ENCODE measurements at places on chromosomes 12 and 14. TPM values are rescaled to one million over a fixed set of nuclear protein-coding genes. Genes with fewer than 3 reads are reported as not detected.
A peak's percentile ranks its signal among the peaks of the same experiment; 100 is the strongest.

DNA sequence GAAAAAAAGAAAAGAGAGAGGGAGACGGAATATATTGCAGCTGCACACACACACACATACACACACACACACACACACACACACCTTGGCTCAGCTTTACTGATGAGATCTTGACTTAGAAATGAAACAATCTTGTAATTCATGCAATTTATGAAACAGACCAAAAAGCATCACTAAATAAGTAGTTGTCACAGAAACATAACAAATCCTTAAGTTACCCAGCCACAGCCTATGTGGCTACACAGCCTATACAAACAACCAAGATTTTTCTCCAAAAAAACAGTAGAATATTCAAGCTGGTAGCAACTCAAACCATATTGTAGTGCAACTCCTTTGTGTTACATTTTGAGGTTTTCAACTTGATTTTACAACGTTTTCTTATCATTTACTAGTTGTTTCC, 37.9 kb upstream of the GNG2 start:
- no peaks in the 10 kb centered on the region for H3K36me3 ChIP-seq
- no peak overlapping the region for H3K27ac ChIP-seq
- H3K4me3 ChIP-seq, result no peak overlapping the region
- no peaks in the 10 kb centered on the region for H3K4me1 ChIP-seq

DNA sequence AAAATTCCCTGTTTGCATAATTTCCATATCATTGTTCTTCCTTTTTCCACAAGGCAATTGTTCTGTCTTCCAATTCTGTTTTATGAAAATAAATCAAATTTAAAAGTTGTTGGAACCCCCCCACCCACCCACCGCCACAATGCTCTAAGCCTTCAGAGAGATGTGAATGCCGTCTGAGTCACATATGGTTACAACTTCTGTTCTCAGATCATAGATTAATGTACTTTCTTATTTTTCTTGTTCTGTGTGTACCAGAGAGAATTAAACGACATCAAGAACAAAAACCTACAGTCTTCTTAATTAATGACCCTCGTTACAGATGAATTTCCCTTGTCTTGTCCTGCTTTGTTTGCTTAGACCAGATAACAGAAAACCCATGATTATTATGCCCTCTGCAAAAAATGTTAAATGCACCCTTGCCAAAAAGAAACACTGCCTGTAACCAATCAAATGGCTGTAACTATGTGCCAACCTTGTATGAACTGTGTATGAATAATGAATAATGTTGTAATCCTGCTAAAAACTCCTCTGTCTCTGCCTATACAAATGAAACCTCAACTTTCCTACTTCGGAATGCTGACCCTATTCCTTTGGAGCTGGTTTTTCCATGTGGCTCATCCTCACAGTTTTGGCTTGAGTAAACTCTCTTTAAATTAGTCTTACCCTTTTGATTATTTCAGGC, 14.0 kb downstream of the OR6S1 start:
- peaks cover 35% of the 10 kb centered on the region for H3K27me3 ChIP-seq
- H3K36me3 ChIP-seq, result no peaks in the 10 kb centered on the region
- DNase-seq, result no peak
- peaks cover 8% of the 10 kb centered on the region for H3K4me1 ChIP-seq

DNA sequence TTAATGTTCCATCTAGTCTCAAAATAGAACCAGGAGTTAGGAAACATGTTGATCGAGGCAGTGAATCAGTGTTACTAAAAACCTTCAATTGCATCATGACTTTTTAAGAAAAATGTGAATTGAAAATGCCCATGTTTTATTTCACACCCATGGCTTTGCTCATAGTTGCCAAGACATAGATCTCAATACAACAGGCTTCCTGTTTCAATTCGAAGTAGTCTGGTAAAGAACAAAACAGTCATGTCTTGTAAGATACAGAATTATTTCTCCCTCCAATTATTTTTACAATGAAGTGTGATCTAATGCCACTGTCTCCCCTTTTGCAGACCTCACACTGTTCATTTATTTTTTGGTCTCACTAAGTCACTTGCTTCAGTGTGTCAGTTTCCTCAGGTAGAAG, 44.6 kb upstream of the FAR2 start:
- H3K36me3 ChIP-seq, result no peaks in the 10 kb centered on the region
- H3K27me3 ChIP-seq, result no peaks in the 10 kb centered on the region
- no peak overlapping the region for H3K27ac ChIP-seq
- no peak overlapping the region for H3K4me3 ChIP-seq
- no peak for DNase-seq

GAS2L3 gene
- total RNA-seq, result 2.3 TPM

GRCh38 chr12:107560899-107561285, 124.7 kb upstream of the PWP1 start:
- H3K27me3 ChIP-seq, result no peaks in the 10 kb centered on the region
- H3K4me1 ChIP-seq, result no peaks in the 10 kb centered on the region
- H3K4me3 ChIP-seq, result no peak overlapping the region
- peak overlapping the region; percentile 73 for H3K27ac ChIP-seq
- no peaks in the 10 kb centered on the region for H3K36me3 ChIP-seq

- H3K27me3 ChIP-seq, result no peaks in the 10 kb centered on the region
- H3K4me3 ChIP-seq, result no peak overlapping the region
- DNase-seq, result no peak
- H3K36me3 ChIP-seq, result no peaks in the 10 kb centered on the region
- H3K4me1 ChIP-seq, result no peaks in the 10 kb centered on the region
These were observed 25.2 kb downstream of the SINHCAF start for GRCh38 chr12:31300783-31301182.

DNA sequence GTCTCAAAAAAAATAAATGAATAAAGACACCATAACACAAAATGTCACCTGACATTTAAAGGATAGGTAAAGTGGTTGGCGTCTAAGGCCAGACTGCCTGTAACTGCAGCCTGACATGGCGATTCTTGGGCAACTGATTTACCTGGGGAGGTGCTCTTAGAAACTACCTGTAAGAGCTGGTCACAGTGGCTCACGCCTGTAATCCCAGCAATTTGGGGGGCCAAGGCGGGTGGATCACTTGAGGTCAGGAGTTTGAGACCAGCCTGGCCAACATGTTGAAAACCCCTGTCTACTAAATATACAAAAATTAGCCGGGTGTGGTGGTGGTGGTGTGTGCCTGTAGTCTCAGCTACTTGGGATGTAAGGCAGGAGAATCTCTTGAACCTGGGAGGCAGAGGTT, 8.4 kb downstream of the RPL6 start:
- no peak overlapping the region for H3K27ac ChIP-seq
- H3K4me3 ChIP-seq, result no peak overlapping the region
- no peaks in the 10 kb centered on the region for H3K27me3 ChIP-seq

DNA sequence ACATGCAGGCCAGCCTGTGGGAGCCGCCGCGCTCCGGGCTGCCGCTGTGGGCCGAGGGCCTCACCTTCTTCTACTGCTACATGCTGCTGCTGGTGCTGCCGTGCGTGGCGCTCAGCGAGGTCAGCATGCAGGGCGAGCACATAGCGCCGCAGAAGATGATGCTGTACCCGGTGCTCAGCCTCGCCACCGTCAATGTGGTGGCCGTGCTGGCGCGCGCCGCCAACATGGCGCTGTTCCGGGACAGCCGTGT, 2.9 kb downstream of the TMEM121 start:
- H3K4me3 ChIP-seq, result no peak overlapping the region
- peaks cover 3% of the 10 kb centered on the region for H3K27me3 ChIP-seq
- no peaks in the 10 kb centered on the region for H3K36me3 ChIP-seq
- no peak for DNase-seq
- peaks cover 24% of the 10 kb centered on the region for H3K4me1 ChIP-seq

DNA sequence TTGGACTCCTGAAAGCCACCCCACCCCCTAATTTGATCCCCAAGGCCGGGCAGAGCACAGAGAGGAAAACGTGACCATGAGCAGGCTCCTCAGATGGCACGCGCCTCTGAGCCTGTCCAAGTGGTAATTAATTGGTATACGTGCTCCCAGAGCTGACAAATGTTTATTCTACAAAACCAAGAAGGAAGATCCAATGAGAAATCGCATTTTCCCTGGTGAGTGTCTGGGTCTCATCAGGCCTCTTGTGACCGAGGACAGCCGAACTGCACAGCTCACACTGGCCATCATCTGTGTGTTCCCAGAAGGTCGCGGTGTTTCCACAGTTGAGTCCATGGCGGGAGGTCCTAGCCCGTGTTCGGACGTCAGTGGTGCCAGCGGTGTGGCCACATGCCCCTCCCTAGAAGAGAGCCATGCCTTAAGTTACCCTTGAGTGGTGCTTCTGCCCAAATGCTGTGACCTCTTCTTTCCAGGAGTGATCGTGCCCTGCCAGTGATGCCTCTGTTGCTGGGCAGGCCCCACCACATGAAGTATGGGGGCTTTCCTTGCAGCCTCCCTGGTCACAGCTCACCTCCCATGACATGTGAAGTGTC, 317.5 kb upstream of the RTL1 start:
- no peak overlapping the region for H3K4me3 ChIP-seq
- H3K27ac ChIP-seq, result no peak overlapping the region
- DNase-seq, result no peak
- H3K36me3 ChIP-seq, result no peaks in the 10 kb centered on the region

GRCh38 chr12:40831916-40832315, 139.7 kb downstream of the CNTN1 start:
- no peaks in the 10 kb centered on the region for H3K4me1 ChIP-seq
- no peak overlapping the region for H3K27ac ChIP-seq
- no peaks in the 10 kb centered on the region for H3K36me3 ChIP-seq
- no peaks in the 10 kb centered on the region for H3K27me3 ChIP-seq
- H3K4me3 ChIP-seq, result no peak overlapping the region

DNA sequence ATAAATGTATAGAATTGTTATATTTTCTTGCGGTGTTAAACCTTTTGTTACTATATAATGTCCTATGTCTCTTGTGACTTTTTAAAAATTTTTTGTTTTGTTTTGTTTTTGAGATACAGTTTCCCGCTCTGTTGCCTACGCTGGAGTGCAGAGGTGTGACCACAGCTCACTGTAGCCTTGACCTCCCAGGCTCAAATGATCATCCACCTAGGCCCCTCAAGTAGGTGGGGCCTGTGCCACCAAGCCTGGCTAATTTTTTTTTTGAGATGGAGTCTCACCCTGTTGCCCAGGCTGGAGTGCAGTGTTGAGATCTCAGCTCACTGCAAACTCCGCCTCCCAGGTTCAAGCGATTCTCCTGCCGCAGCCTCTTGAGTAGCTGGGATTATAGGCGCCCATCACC, 26.5 kb upstream of the RCOR1 start:
- DNase-seq, result no peak
- no peaks in the 10 kb centered on the region for H3K27me3 ChIP-seq
- no peak overlapping the region for H3K27ac ChIP-seq

GRCh38 chr12:40248034-40248433, 23.2 kb downstream of the LRRK2 start:
- H3K4me1 ChIP-seq, result no peaks in the 10 kb centered on the region
- H3K27ac ChIP-seq, result no peak overlapping the region
- no peaks in the 10 kb centered on the region for H3K27me3 ChIP-seq
- no peak overlapping the region for H3K4me3 ChIP-seq
- no peak for DNase-seq

GRCh38 chr12:64160021-64160710, 61.9 kb downstream of the KICS2 start:
- no peak overlapping the region for H3K4me3 ChIP-seq
- H3K4me1 ChIP-seq, result no peaks in the 10 kb centered on the region

NRIP2 gene
- total RNA-seq, result 1.2 TPM

DNA sequence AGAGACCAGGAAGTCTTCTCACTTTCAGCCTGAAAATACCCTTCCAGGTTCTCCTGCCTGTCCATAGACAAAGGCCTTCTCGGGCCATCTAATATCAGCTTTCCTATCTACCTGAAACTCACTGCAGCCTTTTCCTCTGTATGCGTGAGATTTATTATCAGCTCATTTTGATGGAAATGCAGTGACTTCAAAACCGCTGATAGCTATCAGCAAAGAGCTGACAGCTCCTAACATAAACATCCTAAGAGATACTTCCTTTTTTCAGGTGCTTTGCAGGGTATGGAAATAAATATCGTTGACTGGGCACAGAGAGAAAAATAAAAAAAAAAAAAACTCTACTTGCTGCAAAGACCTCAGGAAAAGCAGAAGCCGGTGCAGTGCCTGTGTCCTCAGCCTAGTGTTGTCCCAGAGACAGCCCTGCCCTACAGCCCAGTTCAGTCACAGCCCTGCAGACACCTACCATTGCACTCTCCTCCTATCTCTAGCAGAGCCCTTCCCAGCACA, 215.0 kb upstream of the EGLN3 start:
- H3K27ac ChIP-seq, result no peak overlapping the region
- no peaks in the 10 kb centered on the region for H3K4me1 ChIP-seq
- no peak overlapping the region for H3K4me3 ChIP-seq
- H3K27me3 ChIP-seq, result no peaks in the 10 kb centered on the region

- peak overlapping the region; percentile 18 for H3K27ac ChIP-seq
- no peak overlapping the region for H3K4me3 ChIP-seq
- no peak for DNase-seq
- no peaks in the 10 kb centered on the region for H3K27me3 ChIP-seq
These were observed 221.1 kb upstream of the RGS6 start for GRCh38 chr14:71711125-71711524.

DNA sequence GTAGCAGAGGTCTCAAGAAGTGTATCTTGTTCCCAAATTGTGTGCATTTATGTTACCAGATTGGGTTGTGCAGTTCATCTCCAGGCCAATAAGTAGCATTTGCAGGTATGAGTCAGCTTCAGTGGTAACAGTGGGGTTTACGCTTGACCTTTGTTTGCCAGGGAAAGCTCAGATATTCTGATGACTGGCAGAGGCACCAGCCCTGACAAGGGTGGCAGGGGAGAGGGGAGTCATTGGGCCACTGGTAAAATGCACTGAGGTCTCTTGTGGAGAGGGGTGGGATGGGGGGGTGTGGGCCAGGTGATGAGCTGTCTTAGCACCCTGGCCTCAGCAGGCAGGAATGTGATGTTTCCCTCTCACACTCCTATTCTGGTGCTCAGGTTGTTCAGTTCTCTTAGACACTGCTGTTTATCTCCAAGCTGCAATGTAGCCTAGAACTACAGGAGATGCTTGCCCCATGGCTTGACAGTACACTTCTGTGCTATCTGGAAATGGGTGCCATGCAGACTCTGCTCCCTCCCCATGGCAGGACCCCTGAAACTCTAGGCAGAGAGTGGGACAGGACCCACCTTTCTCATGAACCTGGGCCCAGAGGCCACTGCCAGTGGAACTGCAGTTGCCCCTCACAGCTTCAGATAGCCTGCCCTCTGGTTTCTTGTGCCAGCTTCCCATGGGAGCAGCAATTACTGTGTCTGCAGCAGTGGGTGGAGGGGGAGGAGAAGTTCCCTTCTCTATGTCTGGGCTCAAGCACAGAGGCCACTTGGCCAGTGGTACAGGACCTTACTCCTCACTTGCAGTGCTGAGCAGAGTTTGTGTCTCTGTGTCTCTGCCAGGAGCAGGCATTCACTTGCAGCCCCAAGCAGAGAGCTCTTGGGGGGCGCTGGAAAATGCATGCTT, 31.9 kb downstream of the USP15 start:
- no peaks in the 10 kb centered on the region for H3K4me1 ChIP-seq
- no peak for DNase-seq
- no peak overlapping the region for H3K4me3 ChIP-seq

GRCh38 chr12:129594098-129594497, 309.7 kb downstream of the TMEM132D start:
- no peak for DNase-seq
- no peaks in the 10 kb centered on the region for H3K36me3 ChIP-seq
- no peaks in the 10 kb centered on the region for H3K27me3 ChIP-seq
- no peak overlapping the region for H3K4me3 ChIP-seq

AHNAK2 gene
- total RNA-seq, result 15.1 TPM

TRHDE gene
- 43.2 TPM for total RNA-seq
